ENCODE measurements at places on chromosomes 13 and 19.

DNA sequence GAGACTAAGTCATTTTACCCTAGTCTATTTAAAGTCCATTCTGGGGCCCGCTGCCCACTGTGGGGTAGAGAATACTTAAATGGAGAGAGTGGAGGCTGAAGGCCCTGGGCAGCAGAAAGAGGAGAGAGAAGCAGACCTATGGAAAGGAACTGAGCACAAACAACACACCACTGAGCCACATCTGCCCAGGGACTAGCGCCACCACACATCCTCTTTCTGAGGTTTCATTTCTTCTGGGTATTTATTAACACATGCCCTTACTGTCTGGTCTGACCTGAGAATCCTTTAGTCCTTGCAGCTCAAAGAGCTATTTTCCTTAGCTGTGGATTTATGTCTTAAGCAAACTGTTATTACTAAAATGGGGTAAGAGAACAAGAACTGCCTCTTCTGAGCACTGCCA, 154.0 kb downstream of the NALCN start:
- DNase-seq: no peak

- DNase-seq: no peak
Observed at GRCh38 chr19:41886761-41887710, 4.1 kb downstream of the ARHGEF1 start.

DNA sequence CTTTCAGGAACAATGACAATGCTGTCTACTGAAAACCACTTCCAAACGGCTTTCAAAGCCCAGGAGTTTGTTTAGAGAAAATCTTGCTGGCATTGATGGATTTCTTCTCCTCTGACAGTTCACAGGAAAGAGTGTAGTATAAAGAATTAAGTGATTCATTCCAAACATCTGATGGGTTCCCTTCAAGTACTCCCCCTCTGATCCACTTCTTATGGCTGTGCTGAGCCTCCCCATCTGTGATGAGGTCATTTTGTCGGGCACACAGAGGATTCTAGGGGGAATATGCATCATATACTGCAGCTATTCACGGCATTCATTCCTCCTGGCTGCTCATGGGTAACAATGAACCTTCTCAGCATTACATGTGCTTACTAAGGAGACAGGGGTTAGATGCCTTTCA, 107.9 kb downstream of the RGCC start:
- DNase-seq: peak; percentile 91

DNA sequence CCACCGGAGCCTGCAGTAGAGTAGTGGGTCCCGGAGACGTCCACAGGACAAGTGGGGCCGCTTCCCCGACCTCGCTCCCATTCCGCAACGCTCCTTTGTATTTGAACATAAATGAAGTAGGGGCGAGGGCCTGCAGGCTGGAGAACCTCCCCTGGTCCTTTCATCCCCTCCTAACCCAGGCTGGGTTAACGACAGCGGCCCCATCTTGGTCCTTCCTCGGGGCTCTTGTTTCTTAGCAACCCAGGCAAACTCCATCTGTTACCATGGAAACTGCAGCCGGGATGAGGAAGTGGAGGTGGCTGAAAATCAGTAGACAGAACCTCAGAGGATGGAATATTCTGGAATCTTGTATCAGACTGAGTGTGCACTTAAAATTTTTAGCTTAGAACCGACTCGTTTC, 132.6 kb upstream of the USP29 start:
- DNase-seq: no peak

DNA sequence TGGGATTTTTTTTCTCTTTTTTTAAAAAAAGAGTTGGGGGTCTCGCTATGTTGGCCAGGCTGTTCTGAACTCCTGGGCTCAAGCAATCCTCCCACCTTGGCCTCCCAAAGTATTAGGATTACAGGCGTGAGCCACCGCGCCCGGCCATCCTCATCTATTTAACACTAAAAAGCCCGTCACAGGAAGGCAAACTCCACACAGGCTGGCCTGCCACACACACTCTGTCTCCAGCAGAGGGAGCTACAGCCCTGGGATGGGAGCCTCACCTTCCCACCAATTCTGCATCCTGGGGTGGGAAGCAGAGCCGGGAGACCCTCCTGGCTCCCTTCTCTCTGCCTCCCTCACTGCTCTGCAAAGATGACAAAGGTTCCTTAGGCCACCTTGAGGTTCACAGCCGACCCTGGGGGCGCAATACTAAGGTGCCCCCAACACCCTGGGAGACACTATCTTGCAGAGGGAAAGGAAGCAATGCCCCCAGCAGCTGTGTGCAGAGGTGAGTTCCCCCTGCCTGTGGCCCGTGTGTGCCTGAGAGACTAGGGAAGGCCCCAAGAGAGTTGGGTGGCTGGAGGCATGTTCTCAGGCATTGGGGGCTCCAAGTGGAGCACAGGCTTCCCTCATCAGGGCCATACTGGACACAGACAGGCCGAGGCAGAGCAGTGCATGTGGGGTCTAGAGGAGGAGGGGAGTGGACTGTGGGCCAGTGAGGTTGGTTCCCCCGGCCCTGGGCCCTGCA, 27.4 kb upstream of the TIMM44 start:
- DNase-seq: peak; percentile 52

- no peak for DNase-seq
Observed at GRCh38 chr13:90551253-90551652, 796.2 kb upstream of the MIR17HG start.

- DNase-seq: no peak
Observed at GRCh38 chr13:52969373-52969772, 59.2 kb upstream of the OLFM4 start.

- no peak for DNase-seq
Observed at GRCh38 chr13:45812695-45813372, 38.7 kb downstream of the SIAH3 start.

DNA sequence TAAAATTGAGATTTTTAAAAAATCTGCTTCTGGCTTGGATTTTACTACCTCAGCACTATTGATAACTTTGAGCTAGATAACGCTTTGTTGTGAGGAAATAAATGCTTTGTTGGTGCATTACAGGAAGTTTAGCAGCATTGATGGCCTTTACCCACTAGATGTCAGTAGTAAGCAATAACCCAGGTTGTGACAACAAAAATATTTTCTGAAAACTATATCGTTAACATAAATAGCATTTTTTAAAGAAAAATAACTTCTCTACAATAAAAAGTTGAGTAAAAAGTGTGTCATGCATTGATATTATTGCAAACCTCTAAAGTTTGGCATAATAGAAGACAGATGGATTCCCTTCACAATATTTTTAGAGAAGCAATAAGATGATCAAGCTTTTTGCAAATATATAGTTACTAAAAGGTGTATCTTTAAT, 1246.5 kb downstream of the UQCRFS1 start:
- peak; percentile 27 for DNase-seq

DNA sequence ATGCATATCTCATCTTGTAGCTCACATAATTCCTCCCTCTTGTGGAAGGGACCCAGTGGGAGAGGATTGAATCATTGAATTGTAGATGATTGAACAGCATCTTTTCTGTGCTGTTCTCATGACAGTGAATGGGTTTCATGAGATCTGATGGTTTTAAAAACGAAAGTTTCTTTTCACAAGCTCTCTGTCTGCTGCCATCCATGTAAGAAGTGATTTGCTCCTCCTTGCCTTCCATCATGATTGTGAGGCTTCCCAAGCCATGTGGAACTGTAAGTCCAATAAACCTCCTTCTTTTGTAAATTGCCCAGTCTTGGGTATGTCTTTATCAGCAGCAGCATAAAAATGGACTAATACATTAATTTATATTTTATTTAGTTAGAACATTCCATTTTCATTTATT, 19.6 kb upstream of the ZNF675 start:
- DNase-seq: no peak

GRCh38 chr19:17406046-17406886, 836 bp upstream of the BST2 start:
- no peak for DNase-seq

All from fibroblast of mammary gland (primary cell).